Stimulated activated CD4-positive, alpha-beta T cell treated with anti-CD3 and anti-CD28 coated beads, Interleukin-15, amount 100 ng/mL, for 24 hours (primary cell): ENCODE measurements at places on chromosomes 3 and 15.

GRCh38 chr15:38424101-38424552, 29.8 kb upstream of the FAM98B start:
- no peak for DNase-seq

DNA sequence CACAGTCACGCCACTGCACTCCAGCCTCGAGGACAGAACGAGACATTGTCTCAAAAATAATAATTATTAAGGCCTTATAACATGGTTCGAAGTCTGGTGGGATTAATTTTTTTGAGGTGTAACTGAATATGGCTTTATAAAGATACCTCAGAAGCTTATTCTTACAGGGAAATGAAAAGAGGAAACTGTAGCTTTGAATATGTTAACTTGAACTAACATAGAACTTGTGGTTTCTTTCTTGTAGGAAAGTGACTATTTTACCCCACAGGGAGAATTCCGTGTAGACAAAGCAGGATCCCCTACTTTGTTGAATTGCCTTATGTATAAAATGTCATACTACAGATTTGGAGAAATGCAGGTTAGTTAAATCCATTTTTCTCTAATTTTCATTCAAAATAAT, 96.3 kb downstream of the STT3B start:
- no peak for DNase-seq

DNA sequence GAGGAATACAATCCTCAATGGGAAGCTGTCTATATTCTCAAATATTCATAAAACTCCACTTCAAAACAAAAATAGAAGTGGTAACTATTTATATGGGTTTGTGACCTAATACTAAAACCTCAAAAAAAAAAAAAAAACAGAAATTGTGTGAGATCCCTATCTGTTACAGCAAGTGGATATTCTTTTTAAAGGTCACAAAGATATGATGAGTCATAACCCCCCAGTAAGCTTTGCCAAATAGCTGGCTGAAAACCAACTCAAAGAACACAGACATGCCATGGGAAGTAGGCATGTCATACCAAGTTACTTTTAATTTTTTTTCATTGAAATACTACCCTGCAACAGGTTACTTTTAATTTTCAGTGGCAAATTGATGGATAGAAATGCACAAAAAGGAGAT, 62.5 kb downstream of the CBLB start:
- no peak for DNase-seq

- DNase-seq = no peak
These were observed 978 bp downstream of the KCNMB2 start for GRCh38 chr3:178537122-178537705.

- DNase-seq = no peak
These were observed 42.9 kb upstream of the LRRFIP2 start for GRCh38 chr3:37217098-37217849.

DNA sequence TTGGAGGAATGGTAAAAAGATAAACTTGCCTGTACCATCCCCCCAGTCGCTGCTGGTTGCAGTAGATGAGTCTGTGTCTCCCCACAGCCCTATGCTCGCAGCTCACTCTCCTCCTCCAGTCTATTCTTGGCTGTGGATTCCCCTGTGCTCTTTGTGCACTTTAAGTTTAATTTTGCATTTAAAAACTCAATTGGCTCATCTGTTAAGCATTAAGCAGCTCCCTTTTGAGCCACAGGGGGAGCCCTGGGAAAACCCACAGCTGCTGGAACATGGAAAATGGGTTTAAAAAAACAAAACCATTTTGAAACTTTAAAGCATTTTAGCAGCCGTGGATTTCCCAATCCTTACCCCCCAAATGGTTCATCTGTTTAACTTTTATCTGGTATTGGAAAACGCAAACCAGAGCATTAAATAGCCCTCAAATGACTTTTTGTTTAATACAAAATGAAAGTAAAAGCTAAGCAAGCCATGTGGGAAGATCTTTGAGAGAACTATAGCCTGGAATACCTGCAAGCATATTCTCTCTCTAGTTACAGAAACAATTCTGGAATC, 536.9 kb downstream of the ZIC1 start:
- DNase-seq = no peak

DNA sequence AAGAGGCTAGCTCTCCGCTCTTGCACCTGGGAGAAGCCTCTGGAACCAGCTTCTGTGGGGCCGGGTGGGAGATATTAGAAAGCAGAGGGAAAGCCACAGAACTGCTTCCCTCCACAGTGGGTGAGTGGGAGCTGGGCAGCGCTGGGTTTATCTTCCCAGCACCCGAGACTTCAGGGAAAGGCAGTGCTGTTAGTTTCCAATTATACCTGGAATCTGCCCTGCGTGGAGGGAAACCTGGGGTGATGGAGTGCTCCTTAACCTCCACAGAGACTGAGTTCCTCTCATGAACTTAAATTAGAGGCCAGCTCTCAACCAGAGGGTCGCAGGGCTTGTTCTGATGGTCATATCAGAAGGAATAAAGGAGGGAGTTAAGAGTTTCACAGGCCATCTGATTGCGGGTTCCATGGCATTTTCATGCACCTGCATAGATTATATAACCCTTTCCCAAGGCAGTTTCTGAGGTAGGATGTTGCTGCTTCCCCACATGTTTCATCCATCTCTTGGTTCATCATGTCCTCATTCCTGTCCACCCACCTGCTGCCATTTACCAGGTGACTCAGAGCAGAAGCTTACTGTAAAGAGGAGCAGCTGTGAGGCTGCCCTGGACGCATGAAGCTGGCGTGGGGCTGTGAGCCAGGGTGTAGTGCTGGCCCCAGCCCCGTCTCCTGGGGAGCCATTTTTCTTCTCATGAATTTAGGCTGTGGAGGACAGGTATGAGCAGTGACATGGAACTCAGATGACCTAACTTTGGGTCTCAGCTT, 42.5 kb downstream of the CA12 start:
- DNase-seq = no peak

GRCh38 chr15:66167854-66168253, 85.7 kb downstream of the MEGF11 start:
- DNase-seq = no peak

DNA sequence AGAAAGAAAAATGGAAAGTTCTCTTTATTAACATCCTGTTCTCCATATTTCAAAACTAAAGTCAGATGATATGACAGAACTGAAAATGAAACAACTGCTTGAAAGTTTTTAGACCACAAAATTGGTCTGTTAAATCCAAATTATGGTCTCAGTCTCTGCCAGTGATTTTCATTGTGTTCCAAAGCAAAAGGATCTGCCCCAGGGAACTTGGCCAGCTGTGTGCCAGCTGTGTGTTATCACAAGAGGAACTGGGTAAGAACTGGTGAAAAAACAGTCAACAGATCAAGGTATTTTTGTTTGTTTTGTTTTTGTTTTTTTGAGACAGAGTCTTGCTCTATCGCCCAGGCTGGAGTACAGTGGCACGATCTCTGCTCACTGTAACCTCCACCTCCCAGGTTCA, 323.3 kb downstream of the CTNNB1 start:
- no peak for DNase-seq

DNA sequence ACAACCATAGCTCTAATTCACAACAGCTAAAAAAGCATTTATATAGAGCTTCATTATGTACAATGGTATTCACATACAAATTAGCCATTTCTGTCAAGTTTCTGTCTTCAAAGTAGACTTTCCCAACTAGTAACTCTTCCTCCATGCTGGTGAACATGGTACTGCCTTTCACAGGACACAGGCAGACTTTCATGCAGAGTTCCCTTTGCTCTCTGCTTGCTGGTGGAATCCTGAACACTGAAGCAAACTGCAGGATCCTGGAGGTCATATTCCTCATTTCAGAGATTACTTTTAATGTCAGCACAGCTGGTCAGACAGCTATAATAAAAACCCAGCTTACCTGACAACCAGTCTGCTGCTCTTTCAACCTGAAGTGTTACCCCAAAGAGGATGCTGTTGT, 53.6 kb downstream of the TASOR start:
- no peak for DNase-seq

DNA sequence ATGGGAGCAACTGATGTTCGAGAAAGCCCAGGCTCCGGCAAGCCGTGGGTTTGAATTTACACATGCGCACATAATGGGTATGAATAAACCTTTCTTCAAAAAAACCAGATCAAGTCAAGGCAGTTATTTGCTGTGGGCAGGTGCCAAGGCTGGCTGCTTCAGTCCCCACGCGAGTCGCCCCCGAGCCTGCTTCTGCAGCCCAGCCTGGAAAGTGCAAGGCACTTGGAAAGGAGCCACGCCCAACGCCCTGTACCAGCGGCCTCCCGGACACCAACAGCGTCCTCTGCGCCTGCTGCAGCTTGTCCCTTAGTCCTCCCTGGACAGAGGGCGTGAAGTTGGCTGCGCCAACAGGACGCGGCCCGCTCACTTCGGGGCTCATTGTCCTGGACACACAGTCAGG, 68.9 kb downstream of the KLF15 start:
- DNase-seq = no peak

DNA sequence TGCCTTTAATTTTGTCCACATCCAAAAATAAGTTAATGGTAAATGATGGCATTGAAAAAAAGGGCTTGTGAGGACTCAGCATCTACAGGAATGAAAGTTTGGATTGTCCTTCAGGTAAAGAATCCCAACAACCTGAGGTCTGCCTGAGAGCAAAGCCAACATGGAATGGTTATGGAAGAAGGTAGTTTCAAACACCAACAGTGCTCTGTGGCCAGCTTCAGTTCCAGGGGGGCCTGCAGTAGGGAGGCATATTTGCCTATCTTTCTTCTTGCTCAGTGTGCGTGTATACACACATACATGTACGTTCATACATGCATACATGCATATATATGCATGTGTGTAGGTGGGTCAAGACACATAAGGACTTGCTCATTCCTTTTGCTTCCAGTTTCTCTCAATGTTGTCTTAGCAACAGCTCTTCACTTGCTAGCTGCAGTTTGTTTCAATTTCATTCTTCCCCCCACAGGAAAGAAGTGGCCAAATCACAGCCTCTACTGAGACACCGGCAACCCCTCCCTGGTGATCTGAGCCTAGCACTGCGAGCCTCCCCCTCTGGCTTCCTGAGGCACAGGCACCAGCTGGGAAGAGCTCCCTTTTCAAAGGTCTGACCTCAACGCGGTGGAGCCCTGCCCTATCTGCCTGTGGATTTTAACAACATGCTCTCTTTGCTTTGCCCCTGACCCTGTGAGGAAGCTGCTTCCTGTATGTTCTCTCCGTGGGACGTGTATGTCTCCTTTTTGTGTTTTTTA, 146.2 kb downstream of the KLF13 start:
- DNase-seq = peak; percentile 63

GRCh38 chr15:85597155-85597815, 197.4 kb downstream of the KLHL25 start:
- DNase-seq = peak; percentile 35

GRCh38 chr3:169118666-169119370, 544.7 kb downstream of the MECOM start:
- no peak for DNase-seq

DNA sequence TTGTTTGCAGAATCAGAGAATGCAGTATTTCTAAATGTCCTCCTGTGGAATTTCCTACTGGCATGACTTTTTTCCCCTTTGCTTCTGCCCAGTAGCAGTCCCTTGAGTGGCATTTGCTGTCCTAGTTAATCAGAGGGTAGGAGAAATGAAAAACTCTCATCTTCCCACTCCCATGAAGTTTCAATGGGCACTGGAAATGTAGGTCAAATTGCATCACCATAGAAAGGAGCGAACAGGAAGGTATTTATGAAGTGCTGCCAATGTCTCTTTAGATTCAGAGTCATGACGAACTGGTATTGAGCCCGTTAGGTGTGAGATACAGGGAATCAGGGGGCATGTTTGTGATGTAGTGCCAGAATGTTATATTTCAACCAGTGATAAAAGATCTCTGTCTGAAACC, 23.2 kb downstream of the ATXN7 start:
- no peak for DNase-seq

GRCh38 chr3:141979050-141979671, 102.7 kb downstream of the ATP1B3 start:
- no peak for DNase-seq

- DNase-seq = no peak
These were observed 10.4 kb downstream of the ATP2B2 start for GRCh38 chr3:10495003-10495402.

DNA sequence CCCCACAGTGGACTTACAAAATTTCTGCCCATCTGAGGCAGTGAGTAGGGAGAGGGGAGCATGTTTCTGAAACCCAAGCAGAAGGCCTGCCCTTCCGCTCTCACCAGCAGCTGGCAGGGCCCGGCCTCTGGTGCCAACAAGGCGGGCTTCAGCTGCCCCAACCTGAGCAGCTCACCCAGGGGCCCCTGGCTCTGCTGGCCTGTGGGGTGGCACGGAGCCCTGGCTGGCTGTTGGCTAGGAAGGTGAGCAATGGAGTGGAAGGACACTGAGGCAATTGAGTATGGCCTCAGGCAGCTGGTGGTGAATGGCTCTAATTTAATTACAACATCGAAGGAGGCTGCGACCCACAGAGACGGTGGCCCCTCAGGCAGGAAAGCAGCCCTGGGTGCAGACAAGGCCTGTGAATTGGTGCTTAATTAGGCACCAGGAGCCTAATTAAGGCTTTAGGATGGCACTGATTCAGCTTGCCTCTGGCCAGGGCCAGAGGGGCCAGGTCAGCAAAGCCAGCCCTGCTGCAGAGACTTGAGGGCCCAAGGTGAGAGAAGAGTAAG, 60.9 kb downstream of the ST8SIA2 start:
- DNase-seq = no peak

- no peak for DNase-seq
These were observed 63.4 kb downstream of the USP13 start for GRCh38 chr3:179716226-179716625.

DNA sequence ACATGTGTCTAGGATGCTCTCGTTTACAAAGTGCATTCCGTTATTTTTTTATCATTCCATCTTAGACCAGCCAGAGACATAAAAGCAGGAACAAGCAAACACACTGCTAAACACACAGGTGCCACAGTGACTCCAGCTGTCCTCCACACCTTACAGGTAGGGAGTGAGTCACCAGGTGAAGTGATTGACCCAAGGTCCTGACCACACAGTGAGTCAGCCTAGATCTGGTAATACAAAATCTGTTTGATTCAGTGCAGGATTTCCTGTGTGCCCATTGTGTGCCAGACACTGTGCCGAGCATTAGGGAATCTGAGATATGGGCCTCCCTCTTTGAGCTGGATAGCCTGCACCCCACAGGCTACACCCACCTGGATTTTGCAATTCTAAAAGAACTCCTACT, 16.7 kb upstream of the BFSP2 start:
- DNase-seq = no peak
